ENCODE measurements at places on chromosomes 5 and 9. TPM values are rescaled to one million over a fixed set of nuclear protein-coding genes. Genes with fewer than 3 reads are reported as not detected.

The DDX41 gene
- total RNA-seq: 65.9 TPM

The GFI1B gene
- total RNA-seq: not detected

The IDNK gene
- total RNA-seq: 11.1 TPM

The NTRK2 gene
- total RNA-seq: 3.4 TPM

The SLC24A2 gene
- 0.08 TPM for total RNA-seq

The OR13F1 gene
- not detected for total RNA-seq

The SNCAIP gene
- total RNA-seq: 19.1 TPM

The FBXL7 gene
- 10.3 TPM for total RNA-seq

The PCDHA9 gene
- 2.5 TPM for total RNA-seq

The PCDHB10 gene
- total RNA-seq: 3.1 TPM

The PFN3 gene
- not detected for total RNA-seq

The ACSL6 gene
- total RNA-seq: 2.4 TPM

The GRXCR2 gene
- total RNA-seq: not detected

The NEUROG1 gene
- total RNA-seq: not detected

The FGD3 gene
- 5.8 TPM for total RNA-seq

The PCDHA7 gene
- 3.3 TPM for total RNA-seq

The WNT8A gene
- not detected for total RNA-seq

The ZDHHC11B gene
- 0.16 TPM for total RNA-seq

The PCDHGA3 gene
- total RNA-seq: not detected

The IL13 gene
- not detected for total RNA-seq

The IFNA17 gene
- total RNA-seq: not detected

The MYMK gene
- not detected for total RNA-seq

The SPATA31A3 gene
- total RNA-seq: not detected

The IFNA2 gene
- not detected for total RNA-seq

The RNF180 gene
- total RNA-seq: 4.7 TPM

The RALGDS gene
- 26.9 TPM for total RNA-seq

The SLC1A1 gene
- 50.7 TPM for total RNA-seq

The SPATA31D4 gene
- not detected for total RNA-seq
